ENCODE measurements at places on chromosomes 16 and 17. TPM values are rescaled to one million over a fixed set of nuclear protein-coding genes. Genes with fewer than 3 reads are reported as not detected.

The YBX2 gene
- 54.9 TPM for total RNA-seq

The QRICH2 gene
- 0.92 TPM for total RNA-seq

The ADAMTS18 gene
- total RNA-seq = not detected

GRCh38 chr16:14302031-14302398 is 230.9 kb downstream of the MRTFB start:
- H3K27ac ChIP-seq = peak overlapping the region; percentile 69
- peaks cover 27% of the 10 kb centered on the region for H3K4me1 ChIP-seq
- peak overlapping the region; percentile 65 for H3K4me3 ChIP-seq
- H3K36me3 ChIP-seq = no peaks in the 10 kb centered on the region
- no peak for DNase-seq

- H3K36me3 ChIP-seq = peaks cover 12% of the 10 kb centered on the region
- no peak for DNase-seq
- no peak overlapping the region for H3K27ac ChIP-seq
- no peak overlapping the region for H3K4me3 ChIP-seq
- no peaks in the 10 kb centered on the region for H3K4me1 ChIP-seq
Observed at GRCh38 chr17:37278247-37278894, 97.4 kb upstream of the C17orf78 start.

- peak overlapping the region; percentile 73 for H3K27ac ChIP-seq
- peaks cover 7% of the 10 kb centered on the region for H3K4me1 ChIP-seq
- peak overlapping the region; percentile 91 for H3K4me3 ChIP-seq
- peaks cover 3% of the 10 kb centered on the region for H3K36me3 ChIP-seq
- H3K27me3 ChIP-seq = no peaks in the 10 kb centered on the region
Observed at GRCh38 chr16:46620266-46621005, 743 bp downstream of the SHCBP1 start.

DNA sequence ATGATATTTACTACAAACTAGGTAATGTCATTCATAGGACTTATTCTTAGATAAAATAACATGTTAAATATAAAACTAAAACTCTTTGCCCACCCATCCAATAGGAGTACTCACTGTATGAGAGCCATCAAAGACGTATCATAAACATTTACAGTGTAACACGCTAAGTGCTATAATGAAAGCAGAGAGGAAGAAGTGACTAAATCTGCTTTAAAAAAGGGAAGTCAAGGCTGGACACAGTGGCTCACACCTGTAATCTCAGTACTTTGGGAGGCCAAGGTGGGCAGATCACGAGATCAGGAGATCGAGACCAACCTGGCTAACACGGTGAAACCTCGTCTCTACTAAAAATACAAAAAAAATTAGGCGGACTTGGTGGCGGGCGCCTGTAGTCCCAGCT is 32.4 kb downstream of the SPAG9 start:
- no peak for DNase-seq
- peaks cover 11% of the 10 kb centered on the region for H3K4me1 ChIP-seq
- H3K4me3 ChIP-seq = no peak overlapping the region
- no peaks in the 10 kb centered on the region for H3K27me3 ChIP-seq
- no peaks in the 10 kb centered on the region for H3K36me3 ChIP-seq
- no peak overlapping the region for H3K27ac ChIP-seq

DNA sequence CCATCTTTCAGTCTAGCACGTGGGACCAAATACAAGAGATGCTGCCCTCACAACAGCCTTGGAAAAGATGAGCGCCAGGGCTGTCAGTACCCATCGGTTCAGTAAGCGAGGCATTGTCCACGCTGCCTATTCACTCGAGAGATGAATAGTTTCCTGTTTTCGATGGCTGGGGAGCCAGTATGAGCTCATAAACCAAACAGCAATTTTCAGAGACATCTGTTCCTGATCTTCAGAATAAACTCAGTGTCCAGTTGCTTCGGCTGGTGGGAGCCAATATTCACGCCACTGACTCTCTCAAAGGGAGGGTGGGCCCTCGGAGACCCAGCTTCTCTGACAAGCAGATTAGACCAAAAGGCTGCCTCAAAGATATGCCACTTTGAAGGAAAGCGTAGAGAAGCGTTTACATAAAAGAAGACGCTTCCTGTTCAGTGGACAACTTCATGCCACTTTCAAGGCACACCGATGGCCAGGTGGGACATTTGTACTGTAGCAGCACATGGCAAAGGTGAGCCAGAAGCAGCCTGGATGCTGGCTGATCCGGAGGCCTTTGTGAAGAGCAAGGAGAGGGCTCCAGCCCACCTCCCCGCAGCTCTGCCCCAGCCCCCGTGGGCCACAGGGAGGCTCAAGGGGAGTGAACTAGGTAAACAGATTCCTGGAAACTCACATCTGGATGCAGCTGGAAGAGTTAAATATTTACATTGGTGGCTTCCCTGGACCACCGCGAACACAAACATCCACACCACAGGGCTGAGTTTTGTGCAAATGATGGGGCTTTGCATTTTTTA is 6.0 kb downstream of the TIMM22 start:
- peaks cover 6% of the 10 kb centered on the region for H3K36me3 ChIP-seq
- DNase-seq = no peak
- H3K27ac ChIP-seq = peak overlapping the region; percentile 54
- H3K27me3 ChIP-seq = no peaks in the 10 kb centered on the region
- no peak overlapping the region for H3K4me3 ChIP-seq
- H3K4me1 ChIP-seq = peaks cover 65% of the 10 kb centered on the region

DNA sequence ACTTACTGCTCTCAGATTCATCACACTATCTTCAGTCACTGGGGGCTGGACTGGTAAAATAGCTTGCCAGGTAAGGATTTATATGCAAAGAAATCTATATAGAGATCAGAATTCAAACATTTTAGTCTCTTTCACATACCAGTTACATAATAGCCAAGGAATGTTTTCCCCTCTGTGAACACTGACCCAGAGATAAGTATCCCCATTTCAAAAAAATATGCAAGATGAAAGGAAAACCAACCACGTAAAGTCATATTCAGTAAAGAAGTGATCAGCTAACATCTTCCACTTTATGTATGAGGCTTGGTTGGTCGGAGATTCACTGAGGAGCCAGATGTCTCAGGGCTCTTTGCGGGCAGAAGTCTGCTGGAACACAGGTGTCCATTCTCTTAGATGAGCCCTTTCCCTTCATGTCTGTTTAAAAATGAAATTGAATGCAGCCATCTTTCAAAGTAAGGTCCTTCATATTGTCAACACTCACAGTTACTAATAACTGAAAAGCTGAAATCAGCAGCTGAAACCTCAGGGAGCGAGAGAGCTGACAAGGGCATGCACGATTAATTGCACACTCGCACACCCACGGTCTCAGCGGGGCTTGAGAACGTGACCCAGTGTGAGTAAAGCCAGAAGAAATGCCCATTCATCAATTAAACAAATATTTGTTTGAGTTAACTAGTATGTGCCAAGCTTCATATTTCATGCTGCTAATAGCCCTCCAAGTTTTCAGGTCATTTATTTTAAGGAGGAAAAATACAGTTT is 161.2 kb downstream of the MRTFB start:
- no peak overlapping the region for H3K27ac ChIP-seq
- no peaks in the 10 kb centered on the region for H3K27me3 ChIP-seq

Data from Panc1 (cell line).